ENCODE measurements at places on chromosomes 1 and 21. TPM values are rescaled to one million over a fixed set of nuclear protein-coding genes. Genes with fewer than 3 reads are reported as not detected.
A peak's percentile ranks its signal among the peaks of the same experiment; 100 is the strongest.

DNA sequence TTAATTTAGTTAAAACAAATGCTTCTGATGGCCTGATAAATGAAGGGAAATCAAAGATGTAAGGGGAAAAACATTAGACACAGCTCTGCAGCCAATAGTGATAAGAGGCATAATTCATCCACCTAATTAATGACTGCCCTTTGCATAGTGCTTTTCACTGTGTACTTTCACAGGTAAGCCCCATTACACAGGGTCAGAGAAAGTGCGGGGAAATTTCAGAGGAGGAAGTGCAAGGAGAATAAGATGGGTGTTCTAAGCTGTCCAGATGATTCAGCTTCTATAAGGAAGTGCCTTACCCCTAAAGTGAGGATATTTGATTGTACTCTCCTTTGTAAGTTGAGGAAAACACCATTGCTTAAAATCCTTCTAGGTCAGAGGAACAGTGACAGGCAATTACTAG lies 88.0 kb downstream of the NR5A2 start:
- DNase-seq: no peak

DNA sequence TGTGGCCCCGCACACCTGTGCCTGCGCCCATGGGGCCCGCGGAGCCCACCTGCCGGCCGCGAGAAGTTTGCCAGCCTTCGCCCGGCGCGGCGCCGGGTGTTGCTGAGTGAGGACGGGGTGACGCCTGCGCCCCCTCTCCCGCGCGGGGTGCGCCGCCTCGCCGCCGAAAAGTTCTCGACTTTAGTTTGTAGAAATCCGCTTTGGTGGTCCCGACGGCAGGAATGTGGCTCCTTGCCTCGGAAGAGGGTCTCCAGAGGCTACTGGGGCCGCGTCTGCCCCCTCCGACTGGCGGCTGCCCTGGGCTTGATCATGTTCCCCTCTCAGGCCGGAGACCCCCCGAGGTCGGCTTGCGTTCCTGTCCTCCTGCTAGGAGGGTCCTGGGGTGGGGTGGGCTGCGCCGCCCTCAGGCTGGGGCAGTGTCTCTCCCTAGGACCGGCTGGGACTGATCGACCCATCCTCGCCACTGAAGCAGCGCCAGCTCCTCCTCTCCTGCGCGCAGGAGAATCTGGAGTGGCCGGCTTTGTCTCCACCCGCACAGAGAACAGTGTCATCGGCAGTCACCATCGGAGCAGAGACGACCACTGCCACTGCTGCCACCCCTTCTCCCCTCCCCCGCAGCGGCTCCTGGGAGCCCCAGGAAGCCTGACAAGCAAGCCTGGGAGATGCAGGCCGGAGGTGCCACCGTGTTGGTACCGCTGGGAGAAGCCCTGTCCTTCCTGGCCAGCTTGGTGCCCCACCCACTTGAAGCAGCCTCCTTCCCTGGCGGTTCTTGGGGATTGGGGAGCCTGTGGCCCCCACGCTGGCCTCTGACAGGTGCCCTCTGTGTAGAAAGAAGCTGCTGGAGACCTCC lies 553 bp upstream of the SLC30A2 start:
- no peak for DNase-seq

GRCh38 chr1:182397653-182398393 lies 2.6 kb downstream of the TEDDM1 start:
- no peak for DNase-seq

GRCh38 chr1:111983500-111983899 lies 6.0 kb downstream of the KCND3 start:
- DNase-seq: no peak

- DNase-seq: no peak
Observed at GRCh38 chr1:67566803-67567377, 118.1 kb upstream of the GADD45A start.

DNA sequence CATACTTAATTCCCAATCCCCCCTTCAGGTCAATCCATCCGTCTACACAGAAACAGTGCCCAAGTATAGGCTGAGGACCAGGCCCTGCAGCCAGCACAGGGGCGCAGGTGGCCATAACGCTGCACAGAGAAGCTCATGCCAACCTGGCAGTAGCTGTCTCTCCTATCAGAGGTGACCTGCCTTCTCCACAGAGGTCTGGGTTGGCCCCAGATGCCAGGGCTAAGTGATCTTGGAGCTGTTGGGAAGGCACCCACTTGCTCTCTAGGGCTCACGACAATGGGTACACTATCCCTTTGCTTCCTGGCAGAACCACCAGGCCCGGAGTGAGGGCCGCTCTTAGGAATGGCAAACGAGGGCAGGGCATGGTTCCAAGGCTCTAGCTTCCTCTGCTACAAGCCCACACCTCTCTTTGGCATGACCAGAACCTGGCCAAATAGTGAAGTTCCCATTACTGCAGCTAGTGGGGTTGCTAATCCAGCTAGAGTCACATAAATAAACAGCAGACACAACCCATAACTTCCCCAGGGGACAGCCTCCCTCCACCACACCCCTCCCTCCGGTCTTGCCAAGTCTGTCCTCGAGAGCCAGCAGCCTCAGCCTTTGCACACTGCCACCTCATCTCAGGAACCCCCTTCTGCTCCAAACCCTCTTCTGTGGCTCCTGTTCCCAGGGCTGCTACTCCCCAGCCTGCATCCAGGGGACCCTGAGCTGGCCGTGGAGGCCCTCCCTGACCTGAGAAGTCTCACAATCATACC lies 113.0 kb downstream of the GLIS1 start:
- no peak for DNase-seq

GRCh38 chr1:76543495-76543894 lies 323.8 kb upstream of the ST6GALNAC5 start:
- no peak for DNase-seq

DNA sequence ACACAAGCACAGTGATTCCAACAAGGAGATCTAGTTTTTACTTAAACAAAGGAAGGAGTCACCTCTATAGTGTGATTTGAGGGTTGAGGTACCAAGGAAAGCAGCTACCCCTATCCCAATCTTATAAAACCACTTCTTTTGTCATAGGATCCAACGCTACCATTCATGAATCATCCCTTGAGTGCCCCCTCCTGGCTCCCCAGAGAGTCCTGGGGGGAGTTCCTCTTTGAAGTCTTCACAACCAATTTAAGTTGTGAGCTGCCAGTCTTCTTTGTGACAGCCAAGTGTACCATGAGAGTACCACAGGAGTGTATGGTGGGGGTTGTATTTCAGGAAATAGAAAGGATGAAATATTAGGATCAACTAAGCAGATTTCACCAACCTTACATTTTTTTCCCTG lies 39.1 kb upstream of the NHLH2 start:
- DNase-seq: peak; percentile 54

DNA sequence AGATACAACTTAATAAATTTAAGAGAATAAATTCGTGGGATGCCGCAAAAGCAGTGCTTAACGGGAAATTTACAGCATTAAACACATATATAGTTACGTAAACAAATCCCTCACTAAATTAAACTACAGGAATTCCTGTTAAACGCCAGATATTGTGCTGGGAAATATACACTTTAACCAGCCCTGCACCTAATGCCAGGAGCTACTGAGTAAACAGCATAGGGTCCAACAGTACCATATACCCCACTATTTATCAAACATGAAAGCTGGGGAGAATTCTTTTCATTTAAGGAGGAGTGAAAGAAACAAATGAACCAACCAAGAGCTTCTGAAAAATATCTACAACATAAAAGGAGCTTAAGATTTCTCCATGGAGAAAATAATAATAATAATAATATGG lies 11.7 kb downstream of the FRRS1 start:
- DNase-seq: no peak

DNA sequence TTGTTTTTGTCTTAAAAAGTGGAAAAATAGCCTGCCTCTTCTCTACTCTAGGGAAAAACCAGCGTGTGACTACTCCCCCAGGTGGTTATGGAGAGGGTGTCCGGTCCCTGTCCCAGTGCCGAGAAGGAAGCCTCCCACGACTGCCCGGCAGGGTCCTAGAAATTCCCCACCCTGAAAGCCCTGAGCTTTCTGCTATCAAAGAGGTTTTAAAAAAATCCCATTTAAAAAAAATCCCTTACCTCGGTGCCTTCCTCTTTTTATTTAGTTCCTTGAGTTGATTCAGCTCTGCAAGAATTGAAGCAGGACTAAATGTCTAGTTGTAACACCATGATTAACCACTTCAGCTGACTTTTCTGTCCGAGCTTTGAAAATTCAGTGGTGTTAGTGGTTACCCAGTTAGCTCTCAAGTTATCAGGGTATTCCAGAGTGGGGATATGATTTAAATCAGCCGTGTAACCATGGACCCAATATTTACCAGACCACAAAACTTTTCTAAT lies 35.0 kb upstream of the TDRD10 start:
- no peak for DNase-seq

- no peak for DNase-seq
Observed at GRCh38 chr1:235430991-235431390, 63.8 kb downstream of the TBCE start.

GRCh38 chr21:45312296-45312695 lies 24.6 kb upstream of the POFUT2 start:
- no peak for DNase-seq

GRCh38 chr1:119253366-119253765 lies 112.9 kb upstream of the WARS2 start:
- no peak for DNase-seq

- DNase-seq: peak; percentile 73
Observed at GRCh38 chr1:201530741-201531531, 8.0 kb upstream of the NAV1 start.

DNA sequence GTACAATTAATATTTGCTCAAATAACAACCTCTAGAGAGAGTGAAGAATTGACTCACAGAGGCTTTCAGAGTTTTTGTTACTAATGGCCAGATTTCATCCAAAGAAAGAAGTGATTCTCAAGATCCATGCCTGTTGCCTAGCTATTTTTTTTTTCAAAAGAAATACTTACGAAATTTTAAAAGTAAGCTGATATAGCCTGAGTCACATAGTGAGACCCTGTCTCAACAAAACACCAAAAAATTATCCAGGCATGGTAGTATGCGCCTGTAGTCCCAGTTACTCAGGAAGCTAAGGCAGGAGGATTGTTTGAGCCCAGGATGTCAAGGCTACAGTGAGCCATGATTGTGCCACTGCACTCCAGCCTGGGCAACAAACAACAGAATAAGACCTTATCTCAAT lies 14.6 kb downstream of the PALMD start:
- no peak for DNase-seq

DNA sequence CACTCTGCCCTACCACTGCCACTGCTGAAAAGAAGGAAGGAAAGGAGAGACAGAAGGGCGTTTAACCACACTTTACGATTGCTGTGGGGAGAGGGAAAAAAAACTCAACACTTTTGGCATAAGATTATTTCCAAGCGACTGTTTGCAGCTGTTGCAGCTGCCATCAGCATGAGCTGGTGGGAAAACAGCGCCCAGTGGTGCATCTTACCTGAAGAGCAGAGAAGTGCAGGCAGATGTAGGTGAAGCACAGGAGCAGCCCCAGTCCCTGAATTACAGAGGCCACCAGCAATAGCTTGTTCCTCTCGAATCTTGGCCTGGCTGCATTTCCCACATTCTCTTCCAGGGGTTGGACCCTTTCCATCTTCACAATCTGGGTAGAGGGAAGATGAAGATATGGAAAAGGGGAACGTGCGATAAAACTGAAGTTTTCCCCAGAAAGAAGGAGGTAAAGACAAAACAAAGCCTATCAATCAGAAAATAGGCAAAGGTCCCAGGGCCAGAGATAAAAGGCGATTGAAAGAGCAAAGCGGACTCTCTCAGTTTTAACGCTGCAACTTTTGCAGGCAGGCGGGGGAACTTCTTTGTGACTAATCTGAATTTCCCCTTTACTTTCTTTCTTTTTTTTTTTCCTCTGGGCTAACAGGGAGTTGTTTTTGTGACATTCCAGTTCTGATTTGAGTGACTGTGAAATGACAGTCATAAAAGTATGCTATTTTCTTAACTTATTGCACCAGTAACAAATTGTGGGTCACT lies at the start of gene TNFSF4:
TNFSF4 (minus strand) TSS at position 516 of the 753 bp plus-strand sequence; CDS start at position 361, 155 bp downstream.
- peak; percentile 91 for DNase-seq

DNA sequence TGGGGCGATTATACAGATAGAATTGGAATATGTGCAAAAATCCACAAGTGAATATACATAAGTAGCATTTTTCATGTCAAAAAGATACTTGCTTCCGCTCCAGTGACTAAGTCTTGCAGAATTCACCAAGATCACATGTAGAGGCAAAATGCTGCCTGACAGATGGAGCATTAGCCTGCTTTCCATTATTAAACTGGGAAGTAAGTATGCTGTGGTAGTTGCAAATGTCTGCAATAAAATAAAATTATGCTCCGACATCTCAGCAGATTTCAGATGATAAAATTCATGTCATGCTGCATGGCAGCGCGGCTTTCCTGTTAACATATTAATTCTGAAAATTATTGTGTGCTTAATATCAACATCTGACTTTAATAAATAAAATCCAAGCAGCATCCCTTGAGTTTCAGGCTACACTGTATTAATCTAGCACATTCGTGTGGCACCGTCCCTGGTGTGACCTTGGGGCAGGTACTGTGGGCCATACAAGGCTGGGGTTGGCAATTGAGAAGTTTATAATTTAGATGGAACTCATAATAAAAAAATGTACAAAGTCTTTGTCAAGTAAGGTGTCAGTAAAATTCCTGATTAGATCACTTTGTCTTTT lies 366.4 kb upstream of the ZP4 start:
- no peak for DNase-seq

- DNase-seq: no peak
Observed at GRCh38 chr1:17540255-17541001, 930 bp downstream of the ARHGEF10L start.

The KIF2C gene
- total RNA-seq: 3.0 TPM

The OPTC gene
- total RNA-seq: not detected

The RSPO1 gene
- total RNA-seq: not detected

The HUNK gene
- not detected for total RNA-seq

The LMO4 gene
- 58.7 TPM for total RNA-seq

The OR2L13 gene
- total RNA-seq: 3.8 TPM

The RYR2 gene
- total RNA-seq: not detected

The MPL gene
- 39.6 TPM for total RNA-seq

The IL24 gene
- not detected for total RNA-seq

The CBS gene
- 0.81 TPM for total RNA-seq

The HAO2 gene
- total RNA-seq: not detected

The TRIM17 gene
- 0.27 TPM for total RNA-seq

The NEXN gene
- under 0.01 TPM for total RNA-seq

Data from hematopoietic multipotent progenitor cell (in vitro differentiated cells).